ENCODE measurements at places on chromosomes 2 and 18.

DNA sequence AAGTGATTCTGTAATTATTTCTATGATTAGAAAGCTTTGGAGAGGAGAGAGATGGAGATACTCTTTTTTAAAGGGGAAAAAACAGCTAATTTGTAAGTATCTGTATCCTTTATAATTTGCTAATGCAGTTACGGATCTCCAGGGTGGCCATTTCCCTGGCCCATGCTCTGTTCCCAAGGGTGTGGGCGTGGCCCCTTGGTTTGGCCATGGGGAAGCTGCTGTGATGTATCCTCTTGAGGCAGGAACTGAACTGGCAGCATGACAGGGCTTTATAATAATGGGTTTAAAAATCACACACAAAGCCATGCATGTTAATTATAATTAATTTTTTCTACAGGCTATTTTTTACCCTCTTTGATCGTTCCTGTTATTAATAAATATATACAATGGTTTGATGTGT lies 27.0 kb downstream of the TRAPPC12 start:
- no peak for DNase-seq

DNA sequence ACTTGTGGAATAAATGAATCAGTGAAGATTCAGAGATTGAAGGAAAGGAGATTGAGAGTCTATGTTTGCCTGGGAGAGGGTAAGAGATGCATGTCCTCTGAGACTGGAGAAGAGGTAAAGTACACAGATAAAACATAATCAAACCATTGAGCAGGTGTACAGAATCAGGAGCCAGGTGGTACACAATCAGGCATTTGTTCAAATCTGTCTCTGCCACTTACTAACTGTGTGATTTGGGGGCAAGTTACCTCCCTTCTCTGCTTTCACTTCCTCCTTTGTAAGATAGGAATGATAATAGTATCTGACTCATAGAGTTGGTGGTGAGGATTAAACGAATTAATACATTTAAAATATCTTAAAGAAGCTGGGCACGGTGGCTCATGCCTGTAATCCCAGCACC lies 94.0 kb downstream of the CDK15 start:
- no peak for DNase-seq

- no peak for DNase-seq
These were observed 17.1 kb downstream of the SNRPD1 start for GRCh38 chr18:21629089-21629832.

- no peak for DNase-seq
These were observed 34.9 kb upstream of the RNF138 start for GRCh38 chr18:32056613-32057358.

- no peak for DNase-seq
These were observed 187.7 kb downstream of the LOXHD1 start for GRCh38 chr18:46469186-46469915.

DNA sequence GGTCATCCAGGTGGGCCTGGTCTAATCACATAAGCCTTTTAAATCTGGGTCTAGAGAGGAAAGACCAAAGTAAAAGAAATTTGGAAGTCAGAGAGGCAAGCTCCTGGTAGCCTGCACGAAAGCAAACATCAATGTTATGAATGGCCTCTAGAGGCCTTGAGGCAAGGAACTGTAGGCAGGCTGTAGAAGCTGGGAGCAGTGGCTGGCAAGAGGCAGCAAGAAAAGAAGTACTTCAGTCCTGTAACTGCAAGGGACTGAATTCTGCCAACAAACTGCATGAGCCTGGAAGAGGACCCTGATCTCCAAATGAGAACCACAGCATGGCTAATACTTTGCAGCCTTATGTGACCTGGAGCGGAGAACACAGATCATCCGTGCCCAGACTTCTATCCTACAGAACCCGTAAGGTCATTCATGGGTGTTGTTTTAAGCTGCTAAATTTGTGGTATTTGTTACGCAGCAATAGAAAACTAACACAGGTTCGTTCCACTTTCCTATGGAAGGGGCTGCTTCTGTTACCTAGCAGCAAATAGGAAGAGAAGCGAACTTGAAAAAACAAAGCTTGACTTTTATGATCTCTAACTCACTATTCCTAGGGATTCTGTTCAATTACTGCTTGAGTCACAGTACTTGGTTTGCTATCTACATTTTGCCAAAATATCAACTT lies 1.2 kb downstream of the IMMT start:
- DNase-seq = no peak

DNA sequence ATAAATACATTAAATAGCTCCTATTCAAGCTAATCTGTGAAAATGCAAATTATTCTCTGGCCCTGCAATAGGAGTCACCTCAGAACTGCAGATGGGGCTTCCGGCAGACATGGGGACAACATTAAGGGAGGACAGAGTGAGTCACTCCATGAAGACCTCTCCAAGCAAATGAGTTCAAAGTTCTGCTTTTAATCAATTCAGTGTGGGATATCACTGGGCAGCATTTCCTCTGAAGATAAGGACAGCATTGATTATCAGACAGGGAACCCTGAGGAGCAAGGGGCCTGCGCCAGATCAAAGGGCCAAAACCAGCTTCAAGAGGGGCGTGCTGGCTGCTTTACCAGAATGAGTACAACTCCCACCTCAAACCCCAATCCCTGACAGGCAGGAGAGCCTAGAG lies 356.9 kb upstream of the KLHL29 start:
- DNase-seq = no peak

GRCh38 chr2:105248316-105249070 lies 7.0 kb downstream of the GPR45 start:
- no peak for DNase-seq

GRCh38 chr2:73174244-73174643 lies 28.1 kb upstream of the NOTO start:
- no peak for DNase-seq

DNA sequence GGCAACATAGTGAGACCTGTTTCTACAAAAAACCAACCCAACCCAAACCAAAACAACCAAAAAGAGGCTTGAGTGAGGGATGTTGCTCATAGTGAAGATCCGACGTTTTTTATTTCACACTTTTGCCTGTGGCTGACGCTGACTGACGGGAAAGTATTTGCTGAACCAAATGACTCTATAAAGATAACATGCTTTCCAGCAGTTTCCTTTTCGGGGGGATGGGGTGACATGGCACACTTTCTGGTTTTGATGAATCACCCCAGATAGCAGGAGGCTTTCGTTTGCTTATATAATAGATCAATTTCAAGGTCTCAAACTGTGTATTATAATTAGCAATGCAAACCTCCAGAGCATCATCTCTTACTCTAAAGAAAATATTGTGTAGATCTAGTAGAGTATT lies 150.8 kb downstream of the AQP4 start:
- DNase-seq = no peak

- no peak for DNase-seq
These were observed 199.7 kb downstream of the PIEZO2 start for GRCh38 chr18:10949655-10950054.

DNA sequence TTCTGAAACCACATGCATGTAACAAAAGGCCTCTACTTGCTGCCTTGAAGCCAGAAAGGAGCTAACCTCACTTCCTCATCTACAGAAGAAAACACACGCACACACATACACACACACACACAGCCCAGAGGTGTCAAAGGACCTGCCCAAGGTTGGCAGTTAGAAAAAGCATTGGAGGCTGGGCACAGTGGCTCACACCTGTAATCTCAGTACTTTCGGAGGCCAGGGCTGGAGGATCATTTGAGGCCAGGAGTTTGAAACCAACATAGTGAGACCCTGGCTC lies 125.9 kb upstream of the RNF152 start:
- DNase-seq = no peak

Measured in right hindlimb (tissue), 1 donor.